C1 segment of cervical spinal cord (tissue), 14 donors: ENCODE measurements at places on chromosomes 13 and 19.

DNA sequence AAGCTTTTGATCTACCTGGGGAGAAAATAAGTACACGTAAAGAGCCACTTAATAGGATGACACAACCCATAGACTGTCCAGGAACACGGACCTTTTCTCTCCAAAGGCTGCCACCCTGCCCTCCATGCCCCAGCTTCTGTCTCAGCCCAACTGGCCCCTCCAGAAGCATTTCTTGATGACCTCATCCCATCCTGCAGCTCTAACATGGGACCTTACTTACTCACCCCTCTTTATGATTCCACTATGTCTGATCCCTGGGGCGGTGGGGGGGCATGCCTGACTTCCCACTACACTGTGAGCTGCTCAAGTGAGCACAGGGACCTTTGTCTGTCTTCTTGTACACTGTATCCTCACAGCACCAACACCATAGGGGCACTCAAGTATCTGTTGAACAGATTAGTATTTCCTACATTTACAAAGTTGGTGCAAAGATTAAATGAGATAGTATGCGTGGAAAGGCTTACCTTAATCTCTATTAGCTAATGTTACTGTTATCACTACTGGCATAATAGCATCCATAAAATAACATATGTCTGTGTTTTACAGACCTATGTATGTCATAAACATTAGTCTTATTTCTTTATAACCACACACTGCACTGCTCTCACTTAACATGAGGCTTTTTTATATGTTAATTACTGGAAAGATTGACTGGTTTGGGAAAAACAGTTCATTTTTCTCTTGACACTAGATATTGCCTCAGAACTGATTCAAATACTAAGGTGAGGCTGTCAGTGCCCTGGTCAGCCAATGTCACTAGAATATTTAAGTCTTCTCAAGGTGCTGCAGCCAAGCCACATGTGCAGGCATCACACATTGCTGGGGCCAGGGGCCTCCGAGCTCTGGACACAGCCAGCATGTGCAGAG lies 100.9 kb downstream of the FOXO1 start:
- no peak for DNase-seq

GRCh38 chr19:40466219-40466984 lies 399 bp upstream of the SPTBN4 start:
- no peak for DNase-seq

DNA sequence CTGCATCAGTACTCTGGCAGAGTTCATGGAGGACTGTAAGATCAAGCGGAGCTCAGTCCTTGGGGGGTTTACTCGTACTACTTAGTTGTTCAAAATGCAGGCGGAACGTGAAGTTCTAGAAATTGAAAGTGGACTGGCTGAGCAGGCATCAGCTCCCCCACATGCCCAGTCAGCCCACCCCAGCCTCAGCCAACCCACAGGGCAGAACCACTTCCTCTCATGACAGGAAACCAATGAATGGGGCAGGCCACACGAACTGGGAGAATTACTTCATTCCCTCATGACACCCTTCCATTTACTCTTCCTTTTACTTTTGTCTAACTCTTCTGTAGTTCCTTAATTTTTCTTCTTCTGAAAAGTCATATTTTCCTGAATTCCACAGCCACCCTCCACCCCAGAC lies 71.9 kb downstream of the FLT1 start:
- DNase-seq, result peak; percentile 23

GRCh38 chr13:34145061-34145460 lies 327.1 kb downstream of the RFC3 start:
- DNase-seq, result no peak

DNA sequence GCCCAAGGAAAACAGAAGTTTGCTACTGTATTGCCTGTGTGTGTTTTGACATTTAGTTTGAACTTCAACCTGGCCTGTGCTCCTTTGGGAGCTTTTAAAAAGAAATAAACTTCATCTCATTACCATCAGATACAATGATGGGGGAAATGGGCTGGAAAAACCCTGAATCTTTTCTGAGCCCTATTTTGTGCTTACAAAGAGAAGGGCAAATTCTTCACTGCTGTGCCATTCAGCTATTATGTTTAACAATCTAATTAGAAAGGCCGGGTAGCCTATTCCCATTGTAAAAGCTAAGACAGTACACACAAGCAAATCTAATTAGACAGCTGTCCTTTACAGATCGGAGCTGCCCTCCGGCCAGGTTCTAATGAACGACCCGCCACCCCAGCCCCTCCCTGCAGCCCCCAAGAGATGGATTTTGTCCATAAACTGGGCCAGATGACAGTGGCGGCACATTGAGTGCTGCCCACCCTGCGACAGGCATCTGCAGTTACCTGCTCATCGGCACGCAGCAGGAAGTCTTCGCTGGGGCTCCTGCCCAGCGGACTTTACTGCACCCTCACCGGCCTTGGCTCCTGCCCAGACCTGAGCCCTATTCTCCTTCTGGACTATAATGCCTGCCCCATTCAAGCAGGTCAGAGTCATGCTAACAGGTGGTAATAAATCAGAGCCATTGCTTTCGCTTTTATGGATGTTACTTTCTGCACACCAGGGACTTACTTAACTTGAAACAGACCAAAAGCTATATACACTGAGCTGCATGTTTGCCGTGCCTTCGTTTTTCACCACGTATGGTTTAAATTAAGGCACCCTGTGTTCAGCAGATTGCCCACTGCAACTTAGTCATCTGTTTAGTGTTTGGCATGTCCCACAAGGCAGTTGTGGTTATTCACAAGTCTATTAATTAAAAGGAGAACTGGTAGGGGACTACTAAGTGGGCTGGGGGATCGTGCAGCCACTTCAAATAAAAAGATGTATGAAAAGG lies 549.6 kb downstream of the FGF9 start:
- no peak for DNase-seq

- DNase-seq, result no peak
Observed at GRCh38 chr19:17339088-17339741, 1.9 kb downstream of the GTPBP3 start.

DNA sequence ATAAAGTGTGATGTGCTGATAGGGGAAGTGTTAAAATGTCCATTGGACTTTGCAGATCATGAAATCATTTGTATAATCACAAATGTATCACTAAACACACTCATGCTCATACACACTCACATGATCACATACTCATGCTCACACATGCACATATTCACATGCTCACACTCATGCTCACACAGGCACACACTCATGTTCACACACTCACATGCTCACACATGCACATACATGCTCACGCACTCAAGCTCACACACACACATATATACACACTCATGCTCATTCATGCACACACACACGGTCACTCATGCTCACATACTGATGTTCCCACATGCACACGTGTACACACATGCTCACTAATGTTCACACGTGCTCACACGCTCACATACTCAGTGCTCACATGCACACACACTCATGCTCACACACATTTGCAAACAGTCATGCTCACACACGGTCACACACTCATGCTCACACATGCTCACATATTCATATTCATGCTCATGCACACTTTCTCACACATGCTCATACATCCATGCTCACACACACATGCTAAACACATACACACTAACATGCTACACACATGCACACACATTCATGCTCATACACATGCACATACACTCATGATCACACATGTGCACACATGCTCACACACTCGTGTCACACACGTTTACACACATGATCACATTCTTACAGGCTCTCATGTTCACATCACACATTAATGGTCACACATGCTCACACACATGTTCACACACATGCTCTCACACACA lies 116.7 kb upstream of the GJB6 start:
- no peak for DNase-seq

GRCh38 chr13:41019578-41020347 lies 647 bp upstream of the ELF1 start:
- DNase-seq, result peak; percentile 6

DNA sequence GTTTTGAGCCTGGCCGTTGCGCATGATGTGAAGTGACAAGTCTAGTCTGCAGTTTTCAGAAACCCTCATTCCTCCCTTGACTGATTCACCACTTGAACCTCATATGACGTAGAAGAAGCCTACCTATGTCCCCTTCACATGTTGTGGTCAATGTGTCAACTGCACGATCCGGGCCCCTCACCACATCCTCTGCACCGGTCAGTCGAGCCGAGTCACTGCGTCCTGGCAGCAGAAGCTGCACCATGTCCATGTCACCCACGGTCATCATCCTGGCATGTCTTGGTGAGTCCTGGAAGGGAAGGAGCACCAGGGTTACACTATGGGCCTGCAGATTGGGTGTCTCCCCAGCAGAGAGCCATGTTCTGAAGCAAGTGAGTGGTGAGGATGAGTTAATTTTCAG lies at the start of gene KIR2DL4:
KIR2DL4 (plus strand) TSS at position 201 of the 400 bp plus-strand sequence; CDS start at position 243, 42 bp downstream.
- no peak for DNase-seq

- DNase-seq, result no peak
Observed at GRCh38 chr13:43469791-43470190, 317.0 kb downstream of the ENOX1 start.

- no peak for DNase-seq
Observed at GRCh38 chr19:5590865-5591154, 23.1 kb upstream of the TINCR start.

GRCh38 chr13:23674795-23675640 lies 104.8 kb downstream of the TNFRSF19 start:
- no peak for DNase-seq

DNA sequence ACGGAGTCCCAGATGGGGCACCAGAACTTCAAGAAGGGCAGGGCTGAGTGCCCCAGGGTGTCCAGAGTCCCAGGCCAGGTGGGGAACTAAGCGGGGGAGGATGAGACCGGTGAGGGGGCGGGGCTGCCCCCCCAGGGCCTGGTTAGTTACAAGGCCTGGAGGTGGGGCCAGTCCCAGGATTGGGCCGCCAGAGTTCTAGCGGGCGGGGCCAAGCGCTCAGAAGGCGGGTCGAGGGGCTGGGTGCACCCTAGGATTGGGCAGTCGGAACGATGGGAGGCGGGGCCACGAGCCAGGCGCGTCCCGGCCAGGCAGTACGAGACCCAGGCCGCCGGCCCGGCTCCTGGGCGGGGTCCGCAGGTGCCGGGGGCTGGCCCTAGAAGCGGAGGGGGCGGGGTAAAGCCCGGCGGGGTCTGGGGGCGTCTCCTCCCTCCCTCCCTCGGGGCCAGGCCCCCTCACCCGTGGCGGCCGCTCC lies 571 bp downstream of the ZNF653 start:
- peak; percentile 85 for DNase-seq

GRCh38 chr13:92012787-92013186 lies 614.4 kb downstream of the GPC5 start:
- no peak for DNase-seq
